ENCODE measurements at places on chromosomes 3 and 15.

DNA sequence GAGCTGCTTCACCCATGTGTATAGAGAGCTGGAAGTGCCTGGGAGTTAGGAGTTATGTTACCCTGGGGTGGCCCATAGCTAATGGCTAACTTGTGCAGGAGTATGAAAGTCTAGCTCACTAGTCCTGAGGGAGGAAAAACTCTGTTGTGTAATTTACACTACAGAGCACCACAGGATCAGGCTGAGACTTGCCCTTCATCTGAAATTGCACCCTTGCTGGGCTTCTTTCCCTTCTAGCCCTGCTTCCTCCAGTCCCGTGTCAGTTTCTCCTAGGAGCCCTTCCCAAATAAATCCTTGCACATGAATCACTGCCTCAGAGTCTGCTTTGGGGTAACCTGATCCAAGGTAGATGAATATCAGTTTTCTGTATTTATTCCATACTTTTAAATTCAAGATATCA, 40.0 kb downstream of the CTXND1 start:
- DNase-seq, result no peak

- DNase-seq, result peak; percentile 37
These were observed at the start of gene GPR27 for GRCh38 chr3:71753701-71754609. TSS of gene GPR27 (plus strand) at chr3:71753855. CDS start at chr3:71754050, 195 bp downstream.

- peak; percentile 85 for DNase-seq
These were observed 47.5 kb upstream of the MUC4 start for GRCh38 chr3:195859061-195859845.

- DNase-seq, result no peak
These were observed 9.3 kb downstream of the WWTR1 start for GRCh38 chr3:149648525-149648924.

DNA sequence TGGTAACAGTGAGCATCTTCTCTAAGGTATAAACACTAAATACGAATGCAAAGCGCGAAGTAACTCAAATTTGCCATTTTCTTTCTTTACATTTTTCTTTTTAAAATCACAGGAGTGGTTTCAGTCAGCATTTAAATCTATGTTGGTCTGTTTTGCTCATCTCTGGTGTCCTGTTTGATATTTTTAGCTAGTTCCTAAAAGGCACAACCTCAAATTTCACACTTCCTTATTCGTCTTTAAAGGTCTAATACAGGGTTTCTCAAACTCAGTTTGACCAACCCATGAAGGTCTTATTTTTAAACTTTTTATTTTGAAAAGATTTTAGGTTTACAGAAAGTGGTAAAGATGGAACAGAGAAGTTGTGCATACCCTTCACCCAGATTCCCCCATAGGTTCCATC, 201.1 kb downstream of the MAGI1 start:
- no peak for DNase-seq

DNA sequence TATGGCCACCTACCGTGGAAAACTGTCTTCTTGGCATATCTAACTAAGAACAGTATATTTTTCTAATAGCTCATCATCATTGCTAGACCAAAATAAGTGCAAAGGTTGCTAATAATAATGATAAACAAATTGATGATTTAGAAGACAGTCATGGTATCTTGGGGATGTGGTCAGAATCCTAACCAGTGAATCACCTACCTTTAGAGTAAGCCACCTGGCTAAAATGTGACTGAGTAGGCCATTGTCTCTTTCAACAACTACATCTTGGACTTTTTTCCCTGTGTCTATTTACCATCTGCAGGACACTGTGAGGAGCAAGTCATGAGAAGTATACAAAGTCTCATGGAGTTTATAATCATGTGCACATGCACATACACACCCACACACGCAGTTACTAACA, 273.5 kb upstream of the SEMA6D start:
- no peak for DNase-seq

GRCh38 chr3:45912435-45912834, 26.1 kb downstream of the CCR9 start:
- DNase-seq, result no peak

GRCh38 chr3:39106851-39107387, 508 bp downstream of the GORASP1 start:
- peak; percentile 86 for DNase-seq

GRCh38 chr3:173397161-173398110, at the start of gene NLGN1:
TSS of gene NLGN1 (plus strand) at chr3:173397744.
- peak; percentile 70 for DNase-seq

- DNase-seq, result no peak
These were observed 14.8 kb upstream of the PARP14 start for GRCh38 chr3:122665881-122666280.

- DNase-seq, result no peak
These were observed 8.5 kb upstream of the LSAMP start for GRCh38 chr3:116453666-116454346.

DNA sequence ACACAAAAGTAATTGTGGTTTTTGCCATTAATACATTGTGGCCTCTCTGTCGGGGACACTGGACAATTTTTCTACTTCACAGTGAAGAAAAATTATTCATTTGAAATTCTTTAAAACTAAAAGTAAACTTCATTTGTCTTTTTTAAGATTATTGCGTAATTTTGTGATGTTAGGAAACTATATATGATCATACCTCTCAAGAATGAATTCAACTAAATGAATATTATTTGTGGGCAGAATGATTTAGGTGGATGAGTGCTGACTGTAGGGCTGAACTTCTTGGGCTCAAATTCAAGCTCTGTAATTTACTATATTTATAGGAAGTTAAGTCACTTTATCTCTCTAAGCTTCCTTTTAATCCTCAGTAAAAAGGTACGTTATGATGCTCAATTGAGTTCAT, 441.2 kb downstream of the ROBO1 start:
- DNase-seq, result no peak

DNA sequence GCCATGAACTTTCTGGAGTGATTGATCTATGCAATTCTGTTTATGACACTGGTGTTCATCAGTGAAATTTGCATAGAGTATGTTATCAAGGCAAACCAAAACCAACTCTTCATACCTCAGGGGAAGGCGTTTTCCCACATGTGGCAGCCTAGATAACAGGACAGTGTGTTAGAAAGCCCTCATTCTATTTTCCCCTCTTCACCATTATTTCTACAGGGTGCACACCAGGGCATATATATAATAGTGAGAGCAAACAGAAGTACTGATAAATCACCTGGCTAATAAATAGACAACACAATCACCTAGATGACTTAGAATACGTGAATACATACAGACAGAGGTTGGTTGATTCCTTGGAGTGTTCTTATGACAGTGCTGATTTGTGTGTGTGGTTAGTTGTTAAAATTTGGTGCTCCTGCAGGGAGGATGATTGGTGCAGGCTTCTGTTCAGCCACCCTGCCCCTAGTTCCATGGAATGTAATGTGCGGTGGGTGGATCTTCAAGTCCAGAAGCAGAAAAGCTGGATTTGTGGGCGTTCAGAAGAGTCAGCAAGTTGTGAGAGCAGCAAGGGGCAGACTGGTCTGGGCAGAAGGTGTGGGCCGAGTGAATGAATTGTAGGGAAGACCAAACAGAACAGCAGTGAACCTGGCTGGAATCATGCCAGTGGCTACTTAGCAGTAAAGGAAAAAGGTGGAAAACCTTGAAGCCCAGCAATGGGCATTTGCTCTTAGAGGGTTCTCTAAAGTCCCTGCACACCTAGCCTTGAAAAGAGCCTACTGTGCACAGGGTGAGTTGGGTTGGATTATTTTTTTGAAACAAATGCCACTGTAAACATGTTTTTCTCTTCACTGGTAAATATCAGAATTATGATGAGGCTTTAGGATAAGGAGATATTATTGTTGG, 11.7 kb upstream of the RARRES1 start:
- no peak for DNase-seq

Measured in AG08396 (cell line).